ENCODE measurements at places on chromosomes 6 and 20. TPM values are rescaled to one million over a fixed set of nuclear protein-coding genes. Genes with fewer than 3 reads are reported as not detected.

FLRT3 gene
- total RNA-seq, result 35.9 TPM

GABRR2 gene
- total RNA-seq, result 1.2 TPM

ZNF217 gene
- total RNA-seq, result 33.8 TPM

LGSN gene
- total RNA-seq, result not detected

HLA-DOA gene
- total RNA-seq, result not detected

SLC22A7 gene
- not detected for total RNA-seq

PDE7B gene
- total RNA-seq, result under 0.01 TPM
